ENCODE measurements at places on chromosomes 12 and 14.

GRCh38 chr12:88836156-88836555, 255.9 kb upstream of the KITLG start:
- DNase-seq, result no peak

DNA sequence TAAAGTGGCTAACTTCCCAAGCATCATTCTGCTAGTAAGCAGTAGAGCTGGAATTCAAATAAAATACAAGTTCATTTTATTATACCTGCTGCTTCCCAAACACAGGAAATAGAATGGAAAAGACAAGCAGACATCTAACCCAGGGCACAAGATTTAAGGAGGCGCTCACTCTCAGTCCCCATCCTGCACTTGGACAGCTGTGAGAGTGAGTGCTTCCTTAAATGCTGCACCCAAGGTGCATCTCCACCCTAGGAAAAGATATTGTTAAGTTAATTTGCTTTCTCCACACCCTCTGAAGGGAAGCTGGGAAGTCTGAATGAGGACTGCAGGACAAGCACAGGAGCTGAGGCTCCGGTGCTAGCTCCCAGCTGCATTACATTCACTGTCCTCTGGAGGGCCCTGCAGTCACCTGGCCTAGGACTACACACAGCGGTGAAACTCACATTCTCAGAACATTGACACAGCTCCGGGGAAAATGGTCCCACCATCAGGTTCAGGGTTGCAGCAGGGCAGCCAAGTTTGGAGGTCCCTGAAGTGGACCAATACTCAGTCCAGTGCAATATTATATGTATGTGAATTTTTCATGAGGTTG, 14.2 kb downstream of the HEBP1 start:
- DNase-seq, result no peak

GRCh38 chr14:93120517-93120916, 4.8 kb upstream of the ITPK1 start:
- DNase-seq, result no peak

GRCh38 chr12:52442600-52443061, 8.5 kb upstream of the KRT75 start:
- no peak for DNase-seq

- DNase-seq, result no peak
Observed at GRCh38 chr14:92959189-92959531, 36.2 kb downstream of the CHGA start.

- no peak for DNase-seq
Observed at GRCh38 chr12:60498656-60499055, 902.8 kb downstream of the SLC16A7 start.

- no peak for DNase-seq
Observed at GRCh38 chr14:51285120-51285519, 45.1 kb downstream of the TMX1 start.

DNA sequence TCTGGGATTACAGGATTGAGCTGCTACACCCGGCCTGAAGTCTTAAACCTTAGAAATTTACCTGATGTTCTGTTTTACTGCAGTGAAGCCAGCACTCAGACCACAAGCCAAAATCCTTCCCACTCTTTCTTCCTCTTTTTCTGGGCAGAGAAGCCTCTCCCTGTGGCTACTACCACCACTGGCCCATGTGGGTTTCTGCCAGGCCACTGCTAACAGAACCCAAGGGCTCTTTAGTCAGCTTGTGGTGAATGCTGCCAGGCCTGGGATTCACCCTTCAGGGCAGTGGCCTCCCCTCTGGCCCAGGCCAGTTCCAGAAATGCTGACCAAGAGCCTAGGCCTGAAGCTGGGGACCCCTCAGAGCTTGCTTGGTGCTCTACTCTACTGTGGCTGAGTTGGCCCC, 35.3 kb downstream of the GAS2L3 start:
- DNase-seq, result no peak

- DNase-seq, result no peak
Observed at GRCh38 chr12:73421832-73422231, 1115.8 kb upstream of the ATXN7L3B start.

GRCh38 chr14:87896393-87897380, 96.3 kb downstream of the GALC start:
- no peak for DNase-seq

GRCh38 chr12:18992336-18992735, 137.2 kb upstream of the PLEKHA5 start:
- DNase-seq, result no peak

- DNase-seq, result no peak
Observed at GRCh38 chr12:120804428-120804827, 78.8 kb downstream of the ACADS start.

GRCh38 chr12:15001733-15002382, 29.0 kb downstream of the PDE6H start:
- DNase-seq, result no peak

GRCh38 chr12:19849208-19849607, 409.9 kb downstream of the AEBP2 start:
- DNase-seq, result no peak

DNA sequence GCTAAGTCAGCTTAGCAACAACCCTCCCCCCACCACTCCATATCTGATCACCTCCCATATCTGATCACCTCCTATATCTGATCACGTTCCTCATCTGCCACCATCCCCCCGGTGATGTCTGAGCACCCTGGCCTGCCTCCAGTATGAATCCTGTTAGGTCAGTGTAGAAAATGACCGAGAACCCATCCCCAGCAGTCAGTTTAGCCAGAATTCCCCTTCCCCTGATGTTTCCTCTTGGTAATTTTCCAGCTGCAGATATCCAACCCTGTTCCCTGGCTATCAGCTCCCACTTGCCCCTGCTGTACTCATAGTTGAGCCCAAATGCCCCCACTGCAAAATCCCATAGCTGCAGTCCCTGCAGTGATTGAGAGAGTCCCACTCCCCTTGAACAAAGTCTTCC, 12.5 kb downstream of the SELPLG start:
- DNase-seq, result no peak

DNA sequence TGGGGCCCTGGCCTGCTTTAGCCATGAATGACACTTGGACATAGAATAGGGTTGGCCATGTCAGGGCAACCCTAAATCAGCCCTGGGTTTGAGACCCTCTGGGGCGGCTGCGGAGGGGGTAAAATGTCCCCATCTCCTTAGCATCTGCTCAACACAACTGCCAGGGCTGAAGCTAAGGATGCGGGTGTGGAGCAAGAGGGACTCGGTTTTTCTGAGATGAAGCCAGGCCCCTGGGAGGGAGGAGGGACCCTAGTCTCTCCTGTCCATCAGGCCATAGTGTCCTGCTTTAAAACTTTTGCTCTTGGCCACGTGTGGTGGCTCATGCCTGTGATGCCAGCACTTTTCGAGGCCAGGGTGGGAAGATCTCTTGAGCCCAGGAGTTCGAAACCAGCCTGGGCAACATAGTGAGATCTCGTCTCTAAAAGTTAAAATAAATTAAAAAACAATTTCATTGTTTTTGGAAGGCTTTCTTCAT, 778 bp upstream of the C1R start:
- DNase-seq, result no peak

DNA sequence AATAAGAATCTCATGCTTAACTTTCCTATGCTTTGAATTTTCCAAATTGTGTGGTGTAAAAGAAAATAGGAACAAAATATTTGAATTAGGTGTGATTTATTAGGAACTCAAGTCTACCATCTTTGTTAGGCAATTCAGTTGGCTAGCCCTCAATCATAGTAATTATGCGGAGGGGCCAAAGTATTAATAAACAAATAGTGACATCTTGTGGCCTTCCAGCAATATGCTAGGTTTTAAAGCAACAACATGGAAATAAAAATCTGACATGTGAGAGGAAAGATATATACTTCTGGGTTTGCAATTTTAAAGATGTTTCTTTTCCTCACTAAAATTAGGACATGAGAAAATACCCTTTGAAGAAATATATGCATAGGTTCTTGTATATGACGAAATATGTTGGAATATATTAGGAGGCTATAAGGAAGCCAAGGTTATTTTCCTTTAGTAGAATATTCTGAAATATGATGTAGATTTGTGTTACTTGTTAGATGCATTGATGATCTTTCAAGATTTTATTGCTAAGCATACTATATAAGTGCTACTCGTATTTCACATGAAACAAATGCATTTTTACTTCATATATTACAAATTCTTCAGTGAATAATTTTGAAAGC, 200.4 kb downstream of the PTPRO start:
- DNase-seq, result no peak

- no peak for DNase-seq
Observed at GRCh38 chr12:84911271-84912197, 1.1 kb downstream of the SLC6A15 start.

- no peak for DNase-seq
Observed at GRCh38 chr12:24173067-24173466, 223.6 kb upstream of the SOX5 start.

GRCh38 chr12:5745251-5745888, 199.7 kb downstream of the ANO2 start:
- no peak for DNase-seq

DNA sequence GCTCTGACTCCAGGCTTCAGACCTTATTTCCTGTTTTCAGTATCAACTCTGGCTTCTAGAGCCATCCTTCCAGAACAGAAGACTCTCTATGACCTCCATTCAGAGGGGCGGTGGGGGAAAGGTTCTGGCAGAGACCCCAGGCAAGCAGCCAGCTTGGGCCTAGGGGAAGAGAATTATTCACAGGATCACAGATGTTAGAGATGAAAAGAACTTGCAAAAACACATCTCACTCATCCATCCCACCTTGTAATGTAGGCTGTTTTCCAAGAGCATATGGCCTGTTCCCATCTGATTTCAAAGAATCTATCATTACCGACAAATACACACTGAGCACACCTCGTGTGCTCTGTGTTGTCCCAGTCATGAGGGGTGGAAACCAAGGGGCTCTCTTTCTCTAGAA, 131.9 kb downstream of the GRIN2B start:
- no peak for DNase-seq

- no peak for DNase-seq
Observed at GRCh38 chr12:29730481-29730880, 53.3 kb downstream of the TMTC1 start.

DNA sequence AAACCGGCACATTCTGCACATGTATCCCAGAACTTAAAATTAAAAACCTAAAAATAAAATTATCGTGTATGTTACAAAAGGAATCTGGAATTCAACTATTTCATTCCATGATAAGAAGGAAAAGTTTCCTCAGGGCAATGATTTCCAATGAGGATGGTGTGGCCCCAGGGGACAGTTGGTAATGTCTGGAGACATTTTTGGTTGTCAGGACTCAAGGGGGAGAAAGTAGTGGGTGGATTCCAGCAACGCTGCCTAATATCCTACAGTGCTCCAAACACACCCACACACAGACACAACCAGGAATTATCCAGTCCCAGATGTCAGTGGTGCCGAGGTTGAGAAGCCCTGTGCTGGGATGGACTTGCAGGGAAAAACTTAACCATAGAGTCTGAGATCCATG, 228.3 kb downstream of the TMEM132D start:
- no peak for DNase-seq

DNA sequence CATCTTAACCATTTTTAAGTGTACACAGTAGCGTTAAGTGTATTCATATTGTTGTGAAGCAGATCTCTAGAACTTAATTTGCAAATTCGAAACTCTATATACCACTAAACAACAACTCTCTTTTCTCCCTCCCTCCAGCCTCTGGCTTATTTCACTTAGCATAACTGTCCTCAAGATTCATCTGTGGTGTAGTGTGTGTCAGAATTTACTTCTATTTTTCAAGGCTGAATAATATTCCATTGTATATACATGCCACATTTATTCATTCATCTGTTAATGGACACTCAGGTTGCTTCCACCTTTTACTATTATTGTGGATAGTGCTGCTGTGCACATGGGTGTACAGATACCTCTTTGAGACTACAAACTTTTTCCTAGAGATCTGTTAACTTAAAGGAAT, 26.5 kb downstream of the VRK1 start:
- no peak for DNase-seq

DNA sequence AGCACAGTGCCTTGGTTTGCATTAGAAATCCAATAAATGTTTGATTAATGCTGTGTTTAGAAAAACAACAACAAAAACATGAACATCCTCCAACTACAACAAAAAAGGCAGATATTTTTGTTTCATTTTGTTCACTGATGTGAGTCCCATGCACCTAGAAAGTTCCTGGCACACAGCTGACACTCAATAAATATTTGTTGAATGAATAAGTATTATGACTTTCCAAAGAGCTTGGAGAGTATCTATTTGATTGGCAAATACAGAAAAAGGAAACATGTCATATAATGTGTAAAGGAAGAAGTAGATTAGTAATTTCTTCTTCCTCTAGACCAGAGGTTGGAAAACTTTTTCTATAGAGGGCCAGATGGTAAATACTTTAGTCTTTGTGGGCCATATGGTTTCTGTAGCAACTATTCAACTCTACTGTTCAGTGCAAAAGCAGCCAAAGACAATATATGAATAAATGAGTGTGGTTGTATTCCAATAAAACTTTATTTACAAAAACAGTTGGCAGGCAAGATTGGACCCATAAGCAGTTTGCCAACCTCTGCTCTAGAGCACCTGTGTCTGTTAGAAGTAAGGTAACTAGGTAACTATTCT, 312.3 kb upstream of the DIO2 start:
- DNase-seq, result no peak

DNA sequence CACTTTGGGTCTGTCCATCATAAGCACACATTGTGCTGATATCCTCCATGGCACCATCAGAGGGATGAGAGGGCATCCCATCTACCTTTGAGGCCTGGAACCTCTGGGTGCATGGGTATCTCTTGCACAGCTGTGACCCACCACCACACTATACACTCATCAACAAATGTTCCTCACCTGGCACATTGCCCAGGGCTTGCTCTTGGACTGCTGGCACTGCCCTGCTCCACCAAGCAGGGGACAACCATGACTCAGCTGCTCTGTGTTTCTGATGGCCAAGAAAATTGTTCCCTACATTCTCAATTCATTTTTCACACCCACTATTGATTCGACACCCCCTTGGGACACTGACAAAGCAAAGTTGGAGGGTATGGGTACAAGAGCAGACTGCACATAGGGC, 155.5 kb downstream of the PTPRO start:
- no peak for DNase-seq

DNA sequence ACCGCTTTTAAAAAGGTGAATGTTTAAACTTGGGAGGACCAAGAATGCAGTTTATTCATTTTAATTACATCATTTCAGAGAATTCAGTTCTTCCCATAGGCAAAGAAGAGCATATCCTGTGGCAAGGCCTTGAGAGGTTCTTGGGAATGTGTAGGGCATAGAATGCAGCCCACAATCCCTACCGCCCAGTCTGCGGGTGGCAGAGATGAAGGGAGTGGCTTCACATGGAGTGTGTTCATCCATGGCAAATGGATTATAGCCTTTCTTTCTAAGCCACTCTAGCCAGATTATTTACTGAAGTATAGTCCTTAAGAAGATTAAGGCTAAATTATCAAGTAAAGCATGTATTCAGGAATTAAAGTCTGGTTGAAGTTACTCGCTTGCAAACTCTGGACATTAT, 97.4 kb downstream of the TSPAN8 start:
- DNase-seq, result no peak

GRCh38 chr12:63042646-63043045, 107.7 kb upstream of the PPM1H start:
- no peak for DNase-seq

- DNase-seq, result no peak
Observed at GRCh38 chr14:23296012-23296777, 6.5 kb downstream of the PPP1R3E start.

DNA sequence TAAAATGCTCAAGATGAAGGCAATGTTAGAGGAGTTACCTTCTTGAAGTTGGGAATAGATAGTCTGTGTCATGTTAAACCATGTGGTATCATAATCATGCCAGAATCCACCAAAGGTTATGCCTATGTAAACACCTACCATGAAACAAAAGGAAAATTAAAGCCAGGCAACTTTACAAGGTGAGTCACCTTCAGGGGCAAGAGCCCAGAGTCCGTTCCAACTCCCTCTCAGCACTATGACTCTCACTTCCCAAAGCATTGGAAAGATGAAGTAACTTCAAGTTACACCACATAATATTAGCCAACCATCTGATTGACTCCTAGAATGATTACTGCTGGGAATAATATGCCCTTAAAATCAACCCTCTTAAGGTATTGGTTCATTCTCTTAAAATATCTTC, 38.5 kb downstream of the CATSPERB start:
- no peak for DNase-seq

All from effector memory CD4-positive, alpha-beta T cell (primary cell).